PC-3 (cell line): ENCODE measurements at places on chromosomes 5 and 9. TPM values are rescaled to one million over a fixed set of nuclear protein-coding genes. Genes with fewer than 3 reads are reported as not detected.

DNA sequence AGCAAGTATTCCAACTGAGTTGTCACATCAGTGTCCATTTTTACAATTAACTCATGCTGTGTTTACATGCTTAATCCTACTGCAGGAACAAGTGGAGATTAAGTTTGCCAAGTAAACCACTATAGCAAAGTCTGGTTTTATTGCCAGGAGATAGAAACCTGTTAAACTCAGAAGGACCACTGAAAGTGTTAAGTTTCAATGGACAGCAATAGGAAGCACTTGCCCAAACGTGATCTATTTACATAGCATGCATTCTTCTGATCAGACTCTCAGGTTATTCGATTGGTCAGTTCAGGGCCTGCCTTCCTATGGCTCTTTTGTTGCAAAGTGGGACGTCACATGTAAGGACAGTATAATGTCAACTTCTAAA lies 28.0 kb upstream of the IFNK start:
- DNase-seq = no peak

DNA sequence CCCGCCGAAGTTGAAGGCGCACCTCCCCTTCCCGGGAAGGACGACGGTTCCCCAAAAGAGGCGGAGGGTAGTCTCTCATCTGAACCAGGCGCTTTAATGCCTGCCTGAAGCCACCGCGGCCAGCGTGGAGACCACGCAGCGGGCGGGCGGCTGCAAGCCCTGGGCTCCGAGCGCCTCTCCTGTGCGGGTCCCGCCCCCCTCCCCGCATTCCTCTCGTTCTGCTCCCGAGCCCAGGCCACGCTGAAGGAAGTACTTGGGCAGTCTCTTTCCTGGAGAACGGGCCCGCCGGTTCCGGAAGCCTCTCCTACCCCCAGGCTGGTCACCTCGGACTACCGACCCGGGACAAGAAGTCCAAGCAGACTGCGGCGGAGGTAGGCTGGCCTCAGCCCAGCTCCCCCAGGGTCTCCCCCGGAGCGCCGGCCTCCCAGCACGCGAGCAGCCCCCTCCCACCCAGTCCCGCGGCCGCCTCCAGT lies 571 bp downstream of the PPIC start:
- peak; percentile 39 for DNase-seq

GRCh38 chr5:14250084-14250695 lies 107.0 kb downstream of the TRIO start:
- no peak for DNase-seq

DNA sequence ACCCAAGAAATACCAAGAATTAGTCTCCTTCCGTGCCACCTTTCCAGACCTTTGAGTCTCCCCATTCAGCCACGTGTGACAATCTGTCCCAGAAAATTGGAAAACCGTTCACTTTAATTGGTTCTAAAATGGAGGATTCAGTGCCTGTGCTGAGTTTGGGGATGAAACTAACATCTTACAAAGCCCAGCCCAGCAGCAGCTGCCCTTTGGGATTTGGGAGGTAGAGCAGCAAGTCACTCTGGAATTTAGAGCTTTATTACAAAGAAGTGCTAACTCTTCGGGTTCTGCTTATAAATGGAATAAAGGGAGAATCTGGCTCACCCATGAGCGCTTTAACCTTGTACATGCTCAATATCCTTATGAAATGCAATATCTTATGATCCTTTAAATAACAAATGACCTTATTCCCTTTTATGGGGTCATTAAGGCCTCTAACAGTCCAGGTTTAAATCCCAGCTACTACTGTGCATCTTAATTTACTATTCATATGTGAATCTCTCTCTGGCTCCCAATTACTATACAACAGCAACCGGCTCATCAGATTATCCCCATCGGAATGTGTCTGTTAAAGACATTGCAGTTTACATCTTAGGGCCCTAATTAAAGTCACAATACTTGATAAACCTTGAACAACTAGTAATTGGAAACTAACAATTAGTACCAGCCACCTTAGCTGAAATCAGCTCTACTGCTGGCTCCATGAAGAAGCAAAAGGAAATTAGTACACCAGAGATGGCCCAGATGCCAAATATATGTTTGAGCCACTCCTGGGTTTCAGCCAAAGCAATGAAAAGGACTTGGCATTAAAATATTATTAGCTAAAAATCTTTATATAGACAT lies 271.8 kb upstream of the SMARCA2 start:
- no peak for DNase-seq

GRCh38 chr9:737400-738120 lies 103.9 kb upstream of the DMRT1 start:
- no peak for DNase-seq

GRCh38 chr5:50969151-50970031 lies 303.0 kb downstream of the PARP8 start:
- no peak for DNase-seq

- DNase-seq = peak; percentile 29
These were observed 68.2 kb upstream of the TAF1L start for GRCh38 chr9:32703635-32704034.

- DNase-seq = no peak
These were observed 55.3 kb upstream of the CLINT1 start for GRCh38 chr5:157914151-157914788.

DNA sequence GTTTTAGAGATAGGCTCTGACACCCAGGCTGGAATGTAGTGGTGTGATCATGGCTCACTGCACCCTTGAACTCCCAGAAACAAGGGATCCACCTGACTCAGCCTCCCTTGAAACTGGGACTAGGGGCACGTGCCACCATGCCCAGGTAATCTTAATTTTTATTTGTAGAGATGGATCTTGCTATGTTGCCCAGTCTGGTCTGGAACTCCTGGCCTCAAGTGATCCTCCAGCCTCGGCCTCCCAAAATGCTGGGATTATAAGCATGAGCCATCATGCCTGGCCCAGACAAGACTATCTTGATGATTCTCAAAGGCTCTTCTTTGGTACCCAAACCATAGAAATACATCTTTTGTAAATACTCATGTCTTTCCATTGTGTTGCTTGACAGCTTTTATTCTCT lies 10.8 kb downstream of the OSMR start:
- no peak for DNase-seq

- no peak for DNase-seq
These were observed 142.7 kb downstream of the TTLL11 start for GRCh38 chr9:121950441-121950840.

- DNase-seq = peak; percentile 33
These were observed 92.5 kb upstream of the CPEB4 start for GRCh38 chr5:173795601-173796000.

- DNase-seq = peak; percentile 82
These were observed 727 bp upstream of the ADRB2 start for GRCh38 chr5:148825716-148826052.

- no peak for DNase-seq
These were observed 28.0 kb upstream of the FCN1 start for GRCh38 chr9:134945509-134946275.

DNA sequence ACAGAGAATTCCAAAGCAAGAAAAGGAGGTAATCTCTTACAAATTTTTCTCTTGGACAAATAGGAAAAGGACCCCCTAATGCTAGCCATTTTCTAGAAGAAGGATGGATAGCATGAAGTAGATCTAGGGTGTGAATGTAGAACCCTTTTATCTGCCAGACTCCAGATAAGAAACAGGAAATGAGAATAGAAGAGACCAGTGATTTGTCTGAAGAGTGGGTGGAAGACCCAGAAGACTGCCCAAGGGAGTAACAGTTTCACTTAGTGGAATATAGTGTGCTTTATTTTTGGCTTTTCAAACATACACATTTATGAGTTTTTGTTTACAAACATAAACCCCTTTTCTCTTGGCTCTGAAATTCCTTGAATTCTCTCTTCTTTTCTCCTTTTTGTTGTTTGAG lies 25.0 kb downstream of the ECM2 start:
- no peak for DNase-seq

DNA sequence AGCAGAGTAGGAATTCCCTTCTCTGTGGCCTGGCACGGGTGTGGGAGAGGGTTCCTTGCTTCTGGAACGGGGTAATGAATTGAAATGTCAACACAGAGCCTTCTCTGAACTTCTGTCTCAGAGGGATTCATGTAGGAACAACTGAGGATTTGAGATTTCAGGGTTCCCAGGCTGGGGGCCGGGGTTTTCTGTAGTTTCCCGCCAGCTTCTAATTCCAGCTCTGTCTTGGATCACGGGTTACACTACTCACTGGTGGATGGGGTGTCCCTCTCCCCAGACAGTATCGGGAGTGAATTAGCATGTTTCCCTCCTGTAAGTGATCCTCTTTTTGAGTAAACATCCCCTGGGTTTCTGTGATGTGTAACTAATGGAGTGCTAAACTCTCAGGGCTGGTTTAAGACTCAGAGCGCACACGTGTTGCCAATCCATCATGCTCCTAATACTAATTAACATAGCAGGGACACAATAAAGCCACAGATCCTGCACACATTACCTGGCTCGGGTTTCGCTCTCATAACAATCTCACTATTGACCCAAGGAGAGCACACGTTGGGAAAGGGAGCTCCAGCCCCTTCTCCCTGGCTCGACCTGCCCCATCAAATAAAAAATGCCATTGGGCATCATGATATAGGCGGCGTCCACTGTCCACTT lies 18.1 kb upstream of the DMRT2 start:
- DNase-seq = no peak

GRCh38 chr9:31799953-31800609 lies 584.4 kb upstream of the ACO1 start:
- peak; percentile 41 for DNase-seq

GRCh38 chr9:2128618-2129017 lies 113.5 kb downstream of the SMARCA2 start:
- DNase-seq = no peak

Gene USP20
- total RNA-seq = 15.0 and 16.2 TPM in 2 replicates

Gene MEIKIN
- total RNA-seq = not detected in 2 replicates

Gene ABCA1
- total RNA-seq = 2.3 and 2.5 TPM in 2 replicates

Gene NUTM2G
- not detected in 2 replicates for total RNA-seq

Gene PARP8
- 0.07 and 0.69 TPM in 2 replicates for total RNA-seq

Gene PDGFRB
- total RNA-seq = 0.12 and 0.66 TPM in 2 replicates

Gene SH2D3C
- total RNA-seq = 0.26 and 1.0 TPM in 2 replicates

Gene NMUR2
- not detected in 2 replicates for total RNA-seq

Gene THG1L
- total RNA-seq = 45.1 and 45.3 TPM in 2 replicates
